Stimulated activated CD4-positive, alpha-beta T cell treated with anti-CD3 and anti-CD28 coated beads, TNF-alpha, amount 100 ng/mL, for 24 hours (primary cell): ENCODE measurements at places on chromosomes 6 and 20.

DNA sequence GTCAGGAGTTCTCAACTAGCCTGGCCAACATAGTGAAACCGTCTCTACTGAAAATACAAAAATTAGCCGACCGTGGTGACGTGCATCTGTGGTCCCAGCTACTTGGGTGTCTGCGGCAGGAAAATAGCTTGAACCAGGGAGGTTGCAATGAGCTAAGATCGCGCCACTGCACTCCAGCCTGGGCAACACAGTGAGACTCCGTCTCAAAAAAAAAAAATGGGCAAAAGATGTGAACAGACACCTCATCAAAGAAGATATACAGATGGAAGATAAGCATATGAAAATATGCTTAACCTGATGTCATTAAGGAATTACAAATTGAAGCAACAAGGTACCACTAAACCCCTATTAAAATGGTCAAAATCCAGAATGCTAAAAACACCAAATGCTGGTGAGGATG is 9.2 kb upstream of the HSPA12B start:
- DNase-seq = no peak

DNA sequence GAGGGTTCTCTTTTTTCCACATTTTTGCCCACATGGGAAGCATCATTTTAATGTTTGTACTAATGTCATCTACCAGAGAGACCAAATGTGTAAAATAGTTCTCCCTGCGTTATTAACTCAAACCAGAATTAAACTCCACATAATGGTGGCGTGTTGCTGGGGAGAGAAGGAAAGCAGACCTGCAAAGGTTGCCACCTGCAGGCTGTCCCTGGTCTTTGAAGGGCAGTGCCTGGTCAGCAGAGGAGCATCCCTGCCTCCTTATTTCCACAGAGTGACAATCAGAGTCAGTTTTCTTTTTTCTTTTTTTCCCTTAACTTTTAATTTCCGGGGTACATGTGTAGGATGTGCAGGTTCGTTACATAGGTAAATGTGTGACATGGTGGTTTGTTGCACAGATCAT is 214.5 kb downstream of the TBX18 start:
- no peak for DNase-seq

- DNase-seq = no peak
Measured at GRCh38 chr6:6980999-6981597, 126.7 kb upstream of the RREB1 start.

- no peak for DNase-seq
Measured at GRCh38 chr20:50484271-50484976, 25.8 kb upstream of the PTPN1 start.

GRCh38 chr6:65943051-65943450 is 236.0 kb upstream of the EYS start:
- DNase-seq = no peak

DNA sequence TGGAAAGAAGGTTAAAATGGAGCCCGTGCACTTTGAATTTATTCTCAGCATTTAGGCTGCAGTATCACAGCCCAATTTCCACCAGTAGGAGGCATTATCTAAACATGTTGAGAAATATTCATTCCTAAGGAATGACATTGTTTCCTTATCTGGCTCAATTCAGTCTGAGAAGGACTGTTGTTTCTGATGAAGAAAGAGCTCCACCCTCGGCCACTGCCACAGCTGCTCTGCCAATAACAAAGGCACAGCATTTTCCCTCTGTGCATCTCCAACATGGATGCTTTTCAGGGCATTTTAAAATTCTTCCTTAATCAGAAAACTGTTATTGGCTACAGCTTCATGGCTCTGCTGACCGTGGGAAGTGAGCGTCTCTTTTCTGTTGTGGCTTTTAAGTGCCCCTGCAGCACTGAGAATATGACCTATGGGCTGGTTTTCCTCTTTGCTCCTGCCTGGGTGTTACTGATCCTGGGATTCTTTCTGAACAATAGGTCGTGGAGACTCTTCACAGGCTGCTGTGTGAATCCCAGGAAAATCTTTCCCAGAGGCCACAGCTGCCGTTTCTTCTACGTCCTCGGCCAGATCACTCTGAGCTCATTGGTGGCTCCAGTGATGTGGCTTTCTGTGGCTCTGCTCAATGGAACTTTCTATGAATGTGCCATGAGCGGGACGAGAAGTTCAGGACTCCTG is at the start of gene CALHM5:
Gene CALHM5 (plus strand): TSS at position 216 of the 687 bp plus-strand sequence. CDS start 58 bp downstream, at position 274.
- no peak for DNase-seq

- DNase-seq = no peak
Measured at GRCh38 chr20:37522260-37523011, 1.4 kb downstream of the NNAT start.

DNA sequence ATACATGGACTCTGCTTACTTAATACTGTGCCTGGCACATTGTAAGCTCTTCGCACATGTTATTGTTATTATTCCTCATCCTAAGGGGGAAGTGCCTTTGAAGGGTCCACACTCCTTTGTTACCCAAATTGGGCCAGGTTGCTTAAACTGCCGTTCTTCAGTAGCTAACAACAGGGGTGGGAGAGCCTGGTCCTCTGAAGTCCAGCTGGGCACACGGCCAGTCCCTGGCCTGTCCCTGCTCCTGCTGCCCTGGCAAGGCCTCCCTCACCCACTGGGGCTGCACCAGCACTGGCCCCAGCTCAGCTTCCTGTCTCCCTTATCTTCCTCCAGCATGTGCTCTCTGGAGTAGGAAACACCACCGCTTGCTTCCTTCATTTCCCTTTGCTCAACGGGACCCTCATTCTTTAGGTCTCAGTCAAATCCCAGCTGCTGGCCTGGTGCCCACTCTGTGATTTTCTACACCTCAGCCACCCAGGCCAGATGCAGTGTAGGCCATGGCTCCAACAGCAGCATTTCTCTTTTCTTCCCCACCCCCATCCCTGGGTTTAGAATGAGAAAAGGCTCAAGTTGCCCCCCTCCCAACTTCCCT is 5.5 kb upstream of the PROCR start:
- DNase-seq = no peak

- no peak for DNase-seq
Measured at GRCh38 chr20:59185809-59186208, 22.2 kb downstream of the ZNF831 start.
